ENCODE measurements at places on chromosomes 7 and 10. TPM values are rescaled to one million over a fixed set of nuclear protein-coding genes. Genes with fewer than 3 reads are reported as not detected.

AFAP1L2 gene
- total RNA-seq: 19.3 TPM

TAS2R39 gene
- not detected for total RNA-seq

DNA sequence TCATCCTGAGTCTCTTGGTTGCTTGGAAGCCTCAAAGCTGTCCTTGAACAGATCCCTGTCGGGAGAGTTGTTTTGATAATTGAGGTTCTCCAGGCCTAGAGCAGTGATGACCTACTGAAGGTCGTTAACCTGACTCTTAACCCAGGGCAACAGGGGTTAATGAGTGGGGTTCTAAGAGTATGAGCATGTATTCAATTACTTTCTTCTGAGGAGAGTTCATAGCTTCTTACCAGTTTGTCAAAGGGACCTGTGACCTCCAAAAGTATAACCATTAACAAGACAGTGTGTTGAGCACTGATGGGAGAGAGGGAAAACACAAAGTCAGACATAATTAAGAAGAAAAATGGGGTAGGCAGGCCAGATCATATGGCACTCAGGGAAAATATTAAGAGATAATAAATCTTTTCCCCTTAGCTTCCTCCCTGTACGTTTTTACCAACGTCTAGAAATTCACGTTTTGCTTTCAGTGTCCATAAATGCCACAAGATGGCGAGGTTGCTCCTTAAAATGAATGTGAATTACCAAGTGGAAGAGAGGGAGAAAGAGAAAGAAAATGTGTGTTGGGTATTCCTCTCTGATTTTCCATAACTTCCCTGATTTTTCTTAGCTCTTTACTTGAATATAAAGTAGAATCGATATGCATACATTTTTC, 97.6 kb downstream of the SUGCT start:
- DNase-seq: no peak

- DNase-seq: no peak
These were observed 604.1 kb upstream of the FOXK1 start for GRCh38 chr7:4077980-4078379.

Data from aorta (tissue), 5 donors.